Ovary (tissue), 10 donors: ENCODE measurements at places on chromosomes 5 and 9. TPM values are rescaled to one million over a fixed set of nuclear protein-coding genes. Genes with fewer than 3 reads are reported as not detected.

PFN3 gene
- total RNA-seq = not detected

NUTM2G gene
- total RNA-seq = not detected

PCDHGA4 gene
- 5.1 TPM for total RNA-seq

RASGEF1C gene
- 0.53 TPM for total RNA-seq

CDC25C gene
- total RNA-seq = not detected

SMU1 gene
- total RNA-seq = 14.9 TPM

IL4 gene
- not detected for total RNA-seq

MEF2C gene
- total RNA-seq = 91.4 TPM

TMC1 gene
- 0.53 TPM for total RNA-seq

TLX3 gene
- not detected for total RNA-seq

PCDHGC5 gene
- total RNA-seq = 2.5 TPM

UBE2QL1 gene
- 0.83 TPM for total RNA-seq

C9orf78 gene
- total RNA-seq = 34.1 TPM

DMRT3 gene
- total RNA-seq = not detected

TICAM2 gene
- total RNA-seq = 5.5 TPM

KCNT1 gene
- total RNA-seq = 10.5 TPM

CAVIN4 gene
- total RNA-seq = 0.20 TPM

HCN1 gene
- total RNA-seq = 0.05 TPM

FSD1L gene
- 5.2 TPM for total RNA-seq

ANKRD18B gene
- 0.56 TPM for total RNA-seq

TRIP13 gene
- 3.9 TPM for total RNA-seq

HRH2 gene
- 0.23 TPM for total RNA-seq

RASEF gene
- total RNA-seq = 0.20 TPM

NCS1 gene
- 40.8 TPM for total RNA-seq

GBGT1 gene
- total RNA-seq = 25.9 TPM

GRM6 gene
- not detected for total RNA-seq

MYOT gene
- 0.83 TPM for total RNA-seq

PDLIM7 gene
- 32.7 TPM for total RNA-seq

GABRB2 gene
- 0.59 TPM for total RNA-seq

SELENOP gene
- 756 TPM for total RNA-seq

ECM2 gene
- 38.4 TPM for total RNA-seq

ATG10 gene
- total RNA-seq = 2.6 TPM
